ENCODE measurements at places on chromosomes 6 and 20. TPM values are rescaled to one million over a fixed set of nuclear protein-coding genes. Genes with fewer than 3 reads are reported as not detected.

The ADGRF1 gene
- 72.0 TPM for polyA plus RNA-seq

- DNase-seq = no peak
Observed at GRCh38 chr20:58099291-58099935, 129.0 kb downstream of the ANKRD60 start.

- DNase-seq = no peak
Observed at GRCh38 chr20:3483784-3484183, 13.0 kb downstream of the ATRN start.

DNA sequence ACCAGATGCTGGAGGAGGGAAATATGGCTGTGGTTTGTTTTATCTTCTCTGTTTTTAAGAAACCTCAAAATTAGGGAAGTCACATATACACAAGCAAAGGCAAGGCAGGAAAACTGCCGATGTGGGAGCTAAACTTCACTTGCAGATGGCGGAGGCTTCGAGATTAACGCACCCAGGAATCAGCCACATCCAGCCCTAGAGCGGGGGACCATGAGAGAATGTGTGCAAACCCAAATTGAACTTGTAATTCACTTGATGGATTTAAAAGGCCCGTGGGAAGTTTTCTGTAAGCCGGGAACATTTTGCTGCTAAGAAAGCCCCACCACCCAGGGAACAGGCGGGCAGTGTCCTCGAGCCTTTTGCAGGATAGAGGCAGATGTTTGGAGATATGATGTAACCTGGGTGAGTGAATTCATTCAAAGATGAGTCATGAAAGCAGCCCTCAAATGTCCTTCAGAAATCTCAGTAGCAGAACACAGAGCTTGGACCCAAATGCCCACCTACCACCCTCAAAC, 39.9 kb downstream of the PREX1 start:
- DNase-seq = no peak

The NTSR1 gene
- 3.0 TPM for polyA plus RNA-seq

DNA sequence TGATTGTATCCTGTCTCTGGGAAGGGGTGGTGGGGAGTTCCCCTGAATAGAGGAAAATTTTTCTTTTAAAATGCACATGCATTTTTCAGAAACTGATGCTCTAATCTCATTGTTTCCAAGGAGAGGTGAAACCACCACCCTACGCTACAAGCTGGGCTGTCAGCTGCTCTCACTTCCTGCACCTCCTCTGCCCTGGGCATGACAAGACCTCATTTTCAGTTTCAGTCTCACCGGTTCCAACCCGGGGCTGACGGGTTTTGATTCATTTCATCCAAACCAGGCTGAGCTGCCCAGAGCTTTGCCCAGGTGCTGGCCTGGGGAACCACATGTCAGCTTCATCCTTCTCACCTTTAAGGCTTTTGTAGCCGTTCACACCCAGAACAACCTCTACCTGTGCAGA, 99.7 kb downstream of the EYA2 start:
- DNase-seq = no peak

GRCh38 chr6:31689249-31690110, 8.6 kb upstream of the LY6G5C start:
- DNase-seq = no peak

DNA sequence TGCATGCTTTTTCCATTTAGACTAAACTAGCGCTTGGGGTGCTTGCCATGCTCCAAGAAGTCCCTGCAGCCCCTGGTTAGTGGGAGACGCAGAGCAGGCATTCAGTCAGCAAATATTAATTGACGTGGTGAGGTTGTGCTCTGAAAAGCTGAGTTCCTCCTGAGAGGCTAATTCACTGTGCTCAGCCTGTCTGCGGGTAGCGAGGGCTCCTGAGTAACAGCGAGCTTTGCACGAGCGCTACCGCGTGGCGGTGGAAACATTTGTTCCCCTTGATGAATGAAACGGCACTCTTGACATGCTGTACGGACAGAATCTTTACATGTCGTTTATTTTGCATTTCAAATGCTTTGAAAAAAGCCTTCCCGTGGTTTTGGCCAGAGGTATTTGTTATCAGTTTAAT, 170.6 kb upstream of the AGPAT4 start:
- DNase-seq = no peak

DNA sequence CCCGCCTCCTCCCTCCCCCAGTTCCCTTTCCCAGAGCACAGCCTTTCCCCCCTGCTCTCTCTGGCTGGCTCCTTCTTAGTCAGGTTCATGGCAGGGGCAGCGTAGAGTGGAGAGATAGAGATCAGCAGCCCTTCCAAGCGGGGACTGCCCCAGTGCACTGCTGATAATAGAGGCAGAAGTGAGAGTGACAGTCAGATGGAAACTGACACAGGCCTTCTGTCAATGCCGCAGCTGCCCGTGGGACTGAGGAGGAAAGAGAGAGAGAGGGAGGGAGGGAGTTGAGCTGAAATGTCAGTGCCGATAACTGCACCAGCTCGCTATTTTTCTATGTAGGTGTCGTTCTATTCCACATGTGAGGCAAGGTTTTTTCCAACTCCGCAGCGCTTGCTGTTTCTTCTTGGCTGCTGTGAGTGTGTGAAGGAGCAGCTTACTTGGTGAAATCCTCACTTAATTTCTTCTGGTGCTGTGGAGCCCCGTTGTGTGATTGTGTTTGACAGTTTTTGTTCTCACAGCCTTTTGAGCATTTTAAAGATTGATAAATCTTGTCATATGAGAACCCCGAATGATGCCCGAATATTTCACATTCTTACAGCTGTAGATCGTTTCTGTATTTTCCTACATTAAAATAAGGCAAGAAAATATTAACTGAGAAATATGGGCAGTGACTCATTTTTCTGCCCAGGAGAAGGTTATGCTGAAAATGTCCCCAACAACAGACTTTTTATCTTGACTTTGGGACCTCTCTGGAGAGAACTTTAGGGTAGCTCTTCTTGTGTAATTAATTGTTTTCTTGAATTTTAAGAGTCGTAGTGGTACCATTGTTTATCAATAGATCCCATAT, 386.4 kb upstream of the MMS22L start:
- no peak for DNase-seq

The MTFR2 gene
- polyA plus RNA-seq = 3.1 TPM

- DNase-seq = peak; percentile 91
Observed at GRCh38 chr20:56468316-56469076, at the start of gene RTF2. TSS of gene RTF2 (plus strand) at chr20:56468627. CDS start at chr20:56468698, 71 bp downstream.

GRCh38 chr6:42345696-42346416, 105.9 kb downstream of the TRERF1 start:
- no peak for DNase-seq

All from renal cortex interstitium (tissue), 15 donors.